ENCODE measurements at places on chromosomes 16 and 17. TPM values are rescaled to one million over a fixed set of nuclear protein-coding genes. Genes with fewer than 3 reads are reported as not detected.
A peak's percentile ranks its signal among the peaks of the same experiment; 100 is the strongest.

DNA sequence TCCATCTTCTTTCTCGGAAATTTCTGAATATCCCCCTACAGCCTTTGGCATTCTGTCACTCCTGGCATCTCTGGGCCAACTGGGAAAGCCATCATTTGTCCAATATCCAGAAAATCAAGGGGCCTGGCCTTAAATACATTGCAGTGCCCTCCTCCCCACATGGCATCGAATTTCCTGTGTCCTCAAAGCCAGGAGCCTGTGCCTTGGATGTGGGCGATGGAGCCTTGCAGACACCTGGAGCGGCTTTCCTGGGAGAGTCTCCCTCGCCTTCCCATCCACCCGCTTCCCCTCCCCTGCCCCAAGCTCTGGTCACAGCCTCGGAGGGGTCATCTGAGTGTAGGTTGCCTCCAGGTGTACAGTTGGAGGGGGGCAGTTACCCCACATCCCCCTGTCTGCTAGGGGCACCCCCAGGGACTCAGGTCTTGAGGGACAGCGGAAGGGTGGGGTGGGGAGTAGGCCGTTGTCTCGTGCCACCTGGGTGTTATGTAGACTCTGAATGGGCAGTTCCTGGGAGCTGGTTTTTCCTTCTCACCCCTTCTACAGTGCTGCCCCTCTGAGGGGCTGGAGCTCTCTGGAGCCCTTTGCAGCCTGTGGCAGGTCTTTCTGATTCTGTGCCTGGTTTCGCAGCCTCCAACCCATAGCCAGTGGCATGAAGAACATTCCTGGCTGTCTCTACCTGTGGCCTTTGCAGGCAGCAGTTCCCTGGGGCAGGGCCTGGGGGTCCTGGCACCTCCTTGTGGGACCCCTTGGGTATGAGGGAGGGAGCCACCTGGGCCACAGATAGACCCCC, 239.8 kb downstream of the SEC14L1 start:
- no peak for DNase-seq

DNA sequence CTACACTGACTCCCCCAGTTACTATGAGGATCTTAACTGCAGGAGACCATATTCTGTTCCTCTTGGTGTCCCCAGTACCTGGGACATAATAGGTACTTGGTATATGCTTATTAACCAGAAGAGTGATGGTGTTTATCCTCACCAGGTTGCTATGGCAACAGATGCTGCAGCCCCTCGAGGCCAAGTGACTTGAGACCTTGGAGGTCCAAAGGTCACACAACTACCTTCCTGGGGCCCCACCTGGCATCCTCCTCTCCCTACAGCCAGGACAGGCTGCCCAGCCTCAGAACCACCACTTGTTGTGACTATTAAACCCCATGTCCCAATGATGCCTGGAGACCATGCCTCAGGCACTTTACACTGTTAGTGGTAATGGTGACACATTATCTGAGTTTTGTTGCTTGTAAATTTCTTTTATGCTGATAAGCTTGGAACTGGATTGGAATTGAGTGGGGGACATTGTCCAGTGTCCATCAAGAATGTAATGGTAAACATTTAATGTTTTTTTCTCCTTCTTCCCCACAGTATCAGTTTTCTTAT, 189.4 kb downstream of the CCDC182 start:
- no peak for DNase-seq

- DNase-seq = no peak
These were observed 1.0 kb upstream of the ADGRG3 start for GRCh38 chr16:57667048-57667525.

DNA sequence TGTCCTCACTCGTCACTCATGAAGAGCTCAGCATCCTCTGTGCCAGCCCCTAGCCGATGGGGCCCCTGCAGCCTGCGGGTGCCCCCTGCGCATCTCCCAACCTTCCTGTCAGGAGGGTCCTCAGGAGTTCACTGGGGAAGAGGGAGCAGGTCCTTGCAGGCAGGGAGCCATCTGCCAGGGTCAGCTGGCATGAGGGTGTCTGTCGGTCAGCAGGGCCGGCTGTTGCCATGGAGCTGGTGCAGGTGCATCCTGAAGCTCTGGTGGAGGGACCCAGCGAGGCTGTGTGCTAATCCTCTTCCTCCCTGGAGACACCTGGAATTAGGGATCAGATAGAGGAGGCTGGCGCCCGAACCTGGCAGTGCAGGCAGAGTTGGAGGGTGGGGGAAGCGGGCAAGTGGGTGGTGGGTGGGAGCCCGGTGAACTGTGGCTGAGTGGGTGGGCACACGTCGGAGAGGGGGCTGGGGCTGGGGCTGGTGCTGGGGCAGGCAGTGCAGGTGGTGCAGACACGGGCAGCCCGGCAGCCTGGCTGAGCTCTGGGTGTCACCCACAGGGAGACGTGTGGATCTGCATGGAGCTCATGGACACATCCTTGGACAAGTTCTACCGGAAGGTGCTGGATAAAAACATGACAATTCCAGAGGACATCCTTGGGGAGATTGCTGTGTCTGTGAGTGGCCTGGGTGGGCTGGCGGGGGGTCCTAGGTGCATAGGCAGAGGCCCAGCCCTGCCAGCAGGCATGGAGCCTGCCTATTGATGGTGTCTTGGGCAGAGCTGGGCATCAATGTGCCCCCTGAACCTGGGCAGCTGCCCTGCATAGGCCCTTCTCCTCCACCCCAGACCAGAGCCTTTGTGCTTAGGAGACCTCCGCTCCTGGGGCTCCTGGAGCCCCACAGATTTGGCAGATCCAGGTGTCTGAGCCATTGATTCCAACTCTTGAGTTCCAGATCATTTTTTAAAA, 17.4 kb downstream of the MAP2K3 start:
- no peak for DNase-seq

- no peak for DNase-seq
These were observed 19.0 kb upstream of the LHX1 start for GRCh38 chr17:36918211-36918691.

DNA sequence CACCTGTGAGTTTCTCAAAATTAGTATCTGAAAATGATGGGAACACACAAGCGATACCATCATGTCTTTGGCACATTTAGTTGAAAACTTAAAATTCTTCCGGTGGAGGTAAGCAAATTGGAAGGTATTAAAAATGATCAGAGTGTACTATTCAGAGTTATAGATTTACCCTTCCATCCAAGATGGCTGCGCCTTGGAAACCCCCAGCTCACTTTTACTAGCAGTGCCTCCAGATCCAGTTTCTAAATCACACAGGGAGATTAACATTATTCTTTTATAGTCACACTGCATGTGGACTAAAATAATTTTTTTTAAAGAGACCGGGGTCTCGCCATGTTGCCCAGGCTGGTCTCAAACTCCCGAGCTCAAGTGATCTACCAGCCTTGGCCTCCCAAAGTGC, 15.0 kb downstream of the PITPNC1 start:
- DNase-seq = no peak

The EVPL gene
- 8.0 TPM for total RNA-seq

The EVPLL gene
- not detected for total RNA-seq

- DNase-seq = no peak
These were observed 76.9 kb downstream of the NF1 start for GRCh38 chr17:31171701-31172100.

The NOXO1 gene
- 0.84 TPM for total RNA-seq

DNA sequence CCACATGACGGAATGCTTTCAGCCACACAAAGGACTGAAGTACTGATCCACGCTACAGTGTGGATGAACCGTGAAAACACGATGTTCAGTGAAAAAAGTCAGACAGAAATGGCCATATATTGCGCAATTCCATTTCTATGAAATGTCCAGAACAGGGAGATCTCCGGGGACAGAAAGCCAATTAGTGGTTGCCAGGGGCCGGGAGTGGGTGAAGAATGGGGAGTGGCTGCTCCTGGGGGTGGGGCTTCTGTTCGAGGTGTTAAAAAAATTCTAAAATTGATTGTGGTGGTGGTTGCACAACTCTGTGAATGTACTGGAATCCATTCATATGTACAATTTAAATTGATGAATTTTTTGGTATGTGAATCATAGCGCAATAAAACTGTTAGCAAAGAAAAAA, 154.8 kb upstream of the HSBP1 start:
- no peak for DNase-seq

DNA sequence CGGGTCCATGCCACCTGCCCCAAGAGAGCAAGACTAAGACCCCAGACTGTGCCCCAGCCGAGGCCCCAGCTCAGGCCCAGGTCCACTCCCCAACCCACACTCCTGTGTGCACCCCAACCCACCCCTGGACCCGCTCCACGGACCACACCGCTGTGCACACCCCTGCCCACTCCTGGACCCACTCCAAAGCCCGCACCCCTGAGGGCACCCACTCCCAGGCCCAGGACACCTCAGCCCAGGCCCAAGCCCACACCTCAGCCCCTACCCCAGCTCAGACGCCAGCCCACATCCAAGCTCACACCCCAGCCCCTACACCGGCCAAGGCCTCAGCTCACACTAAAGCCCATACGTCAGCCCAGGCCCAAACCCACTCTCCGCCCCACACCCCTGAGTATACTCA, 1.1 kb downstream of the SPEM3 start:
- no peak for DNase-seq

The PRSS22 gene
- not detected for total RNA-seq

The EME1 gene
- total RNA-seq = 14.1 TPM

- no peak for DNase-seq
These were observed 47.4 kb upstream of the MEIOC start for GRCh38 chr17:44608727-44609435.

The KRT17 gene
- 0.42 TPM for total RNA-seq

- no peak for DNase-seq
These were observed 71.5 kb downstream of the GAS7 start for GRCh38 chr17:10126616-10127501.

The SLC16A11 gene
- not detected for total RNA-seq

- peak; percentile 97 for DNase-seq
These were observed 50.5 kb upstream of the ZNF469 start for GRCh38 chr16:88331989-88332920.

Data from NCI-H460 (cell line).